Right atrium auricular region (tissue), 2 donors: ENCODE measurements at places on chromosomes 5 and 9. TPM values are rescaled to one million over a fixed set of nuclear protein-coding genes. Genes with fewer than 3 reads are reported as not detected.

GRCh38 chr9:118640836-118641560, 728.2 kb downstream of the BRINP1 start:
- no peak overlapping the region for H3K27ac ChIP-seq
- no peaks in the 10 kb centered on the region for H3K27me3 ChIP-seq
- H3K4me1 ChIP-seq = no peaks in the 10 kb centered on the region
- no peak overlapping the region for H3K4me3 ChIP-seq

- H3K27ac ChIP-seq = no peak overlapping the region
- H3K4me1 ChIP-seq = no peaks in the 10 kb centered on the region
- no peaks in the 10 kb centered on the region for H3K36me3 ChIP-seq
- H3K4me3 ChIP-seq = no peak overlapping the region
- H3K27me3 ChIP-seq = no peaks in the 10 kb centered on the region
- no peak for DNase-seq
These were observed 8.4 kb downstream of the C5orf47 start for GRCh38 chr5:173997331-173997730.

GRCh38 chr5:18433336-18433735, 799.1 kb downstream of the TAF11L14 start:
- DNase-seq = no peak
- no peaks in the 10 kb centered on the region for H3K27me3 ChIP-seq
- no peak overlapping the region for H3K4me3 ChIP-seq
- no peak overlapping the region for H3K27ac ChIP-seq
- no peaks in the 10 kb centered on the region for H3K4me1 ChIP-seq

Gene ECSCR
- total RNA-seq = 30.1 TPM

Gene FOXD4L6
- not detected for total RNA-seq

DNA sequence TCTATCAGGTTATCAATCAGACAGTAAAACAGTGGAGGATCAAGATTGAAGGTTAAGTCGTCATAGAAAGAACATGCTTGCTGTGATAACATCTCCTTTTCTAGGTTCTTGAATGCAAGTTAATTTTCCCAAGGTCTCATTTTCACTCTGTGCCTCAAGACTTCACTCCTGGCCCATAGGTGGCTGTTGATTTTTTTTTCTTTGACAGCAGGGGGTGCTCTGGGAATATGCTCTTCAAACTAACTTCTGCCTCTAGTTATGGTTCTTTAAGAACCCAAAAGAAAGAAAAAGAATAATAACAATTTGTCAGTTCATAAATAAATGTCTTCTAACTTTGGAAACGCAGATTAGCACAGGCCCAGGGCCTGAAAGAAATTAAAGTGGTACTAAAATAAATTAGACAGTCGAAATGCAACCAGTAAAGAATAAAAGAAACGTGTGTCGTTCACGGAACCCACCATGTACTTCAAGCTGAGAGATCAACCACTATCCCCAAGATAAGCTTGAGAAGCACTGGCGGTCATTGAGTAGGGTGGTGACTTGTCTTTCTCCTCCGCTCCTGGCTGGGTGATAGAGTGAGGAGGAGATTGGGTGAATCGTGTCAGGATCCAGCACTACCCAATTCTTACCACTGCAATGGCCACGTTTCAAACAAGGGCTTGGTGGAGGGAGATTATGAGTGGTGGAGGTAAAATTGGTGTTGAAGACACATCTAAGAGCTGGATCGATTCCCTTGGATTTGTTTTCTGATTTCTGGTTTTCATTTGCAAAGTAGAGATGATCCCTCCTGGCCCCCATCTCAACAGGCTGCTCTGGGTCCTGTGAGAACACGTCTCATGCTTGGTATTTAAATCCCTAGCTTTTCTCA, 93.4 kb upstream of the IRX4 start:
- no peaks in the 10 kb centered on the region for H3K27me3 ChIP-seq
- H3K4me1 ChIP-seq = no peaks in the 10 kb centered on the region
- no peaks in the 10 kb centered on the region for H3K36me3 ChIP-seq
- no peak overlapping the region for H3K4me3 ChIP-seq

DNA sequence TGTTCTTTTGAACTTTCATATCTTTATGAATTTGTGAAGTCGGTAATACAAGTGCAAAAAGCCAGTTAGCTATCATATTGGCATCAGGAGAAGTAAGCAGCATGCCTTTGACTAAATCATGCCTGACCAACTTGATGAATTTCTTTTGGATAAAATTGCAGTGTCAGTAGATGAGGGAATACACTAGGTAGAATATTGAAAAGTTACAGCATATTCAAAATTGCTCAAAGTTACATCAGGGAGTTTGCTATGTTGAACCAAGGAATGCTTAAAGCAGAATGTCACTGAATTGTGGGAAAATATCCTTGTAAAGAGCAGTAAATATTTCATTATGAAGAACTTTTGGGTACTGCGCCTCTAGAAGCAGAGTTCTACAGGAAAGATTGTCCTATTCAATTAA, 87.1 kb upstream of the TLX3 start:
- no peak for DNase-seq
- no peaks in the 10 kb centered on the region for H3K27me3 ChIP-seq
- H3K27ac ChIP-seq = no peak overlapping the region
- no peak overlapping the region for H3K4me3 ChIP-seq
- H3K36me3 ChIP-seq = no peaks in the 10 kb centered on the region

- no peaks in the 10 kb centered on the region for H3K36me3 ChIP-seq
- H3K27ac ChIP-seq = no peak overlapping the region
- H3K27me3 ChIP-seq = no peaks in the 10 kb centered on the region
- H3K4me1 ChIP-seq = no peaks in the 10 kb centered on the region
These were observed 7.6 kb upstream of the PPP1R26 start for GRCh38 chr9:135471791-135472640.

- H3K27ac ChIP-seq = no peak overlapping the region
- DNase-seq = no peak
- H3K36me3 ChIP-seq = no peaks in the 10 kb centered on the region
- no peak overlapping the region for H3K4me3 ChIP-seq
- H3K4me1 ChIP-seq = no peaks in the 10 kb centered on the region
These were observed 1474.3 kb upstream of the CDH9 start for GRCh38 chr5:28512648-28513047.

Gene RNF180
- 17.8 TPM for total RNA-seq

- H3K4me3 ChIP-seq = no peak overlapping the region
- H3K27ac ChIP-seq = no peak overlapping the region
- no peak for DNase-seq
- no peaks in the 10 kb centered on the region for H3K36me3 ChIP-seq
These were observed 162.1 kb downstream of the SMC2 start for GRCh38 chr9:104256031-104256695.

- no peak overlapping the region for H3K4me3 ChIP-seq
- H3K4me1 ChIP-seq = peaks cover 55% of the 10 kb centered on the region
- no peaks in the 10 kb centered on the region for H3K27me3 ChIP-seq
- peak overlapping the region; percentile 54 for H3K27ac ChIP-seq
- no peaks in the 10 kb centered on the region for H3K36me3 ChIP-seq
- no peak for DNase-seq
These were observed 12.2 kb downstream of the DAB2IP start for GRCh38 chr9:121663591-121663990.

DNA sequence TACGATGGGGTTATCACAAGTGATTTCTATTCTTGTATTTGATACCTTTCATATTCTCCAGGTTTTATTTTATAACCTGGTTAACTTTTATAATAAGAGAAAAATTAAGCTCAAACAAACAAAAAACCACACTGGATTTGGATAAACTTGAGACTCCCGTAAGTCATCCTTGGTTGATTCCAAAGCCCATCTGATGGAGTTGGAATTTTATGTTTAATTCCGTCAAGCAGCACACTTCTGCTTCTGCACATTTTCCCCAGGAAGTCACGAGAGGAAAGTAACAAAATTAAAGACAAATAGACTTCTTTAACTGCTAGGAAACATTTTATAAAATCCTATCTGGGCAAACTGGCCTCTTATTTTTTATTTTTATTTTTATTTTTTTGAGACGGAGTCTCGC, 207.9 kb downstream of the NXNL2 start:
- no peak overlapping the region for H3K4me3 ChIP-seq
- H3K27ac ChIP-seq = no peak overlapping the region
- H3K4me1 ChIP-seq = peaks cover 34% of the 10 kb centered on the region

DNA sequence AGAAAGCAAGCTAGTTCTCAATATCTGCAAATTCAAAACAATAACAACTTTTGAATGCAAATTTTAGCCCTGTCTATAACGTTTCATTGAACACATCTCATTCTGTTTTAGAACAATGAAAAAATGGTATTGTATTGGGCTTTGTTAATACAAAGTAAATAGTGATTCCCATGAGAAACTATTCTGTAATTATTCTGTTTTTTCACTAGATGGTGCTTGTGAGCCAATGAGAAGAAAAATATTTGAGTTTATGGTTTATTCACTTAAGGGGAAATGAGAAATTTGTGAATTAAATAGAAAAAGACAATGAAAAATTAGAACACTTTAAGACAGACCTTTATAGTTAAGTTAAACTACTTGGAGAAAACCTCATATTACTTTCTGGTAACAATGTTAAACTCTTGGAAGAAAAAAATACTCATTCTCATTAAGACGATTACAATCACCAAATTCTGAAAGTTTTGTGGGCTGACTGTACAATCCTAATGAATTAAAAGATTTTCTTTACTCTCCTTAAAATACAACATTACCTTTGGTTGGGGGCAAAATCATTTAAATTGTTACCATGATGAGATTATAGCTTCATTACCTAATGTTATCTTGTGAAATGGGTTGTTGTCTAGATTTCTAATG, 127.0 kb downstream of the NNT start:
- DNase-seq = no peak
- H3K27ac ChIP-seq = no peak overlapping the region
- no peaks in the 10 kb centered on the region for H3K36me3 ChIP-seq
- H3K27me3 ChIP-seq = no peaks in the 10 kb centered on the region
- no peaks in the 10 kb centered on the region for H3K4me1 ChIP-seq

DNA sequence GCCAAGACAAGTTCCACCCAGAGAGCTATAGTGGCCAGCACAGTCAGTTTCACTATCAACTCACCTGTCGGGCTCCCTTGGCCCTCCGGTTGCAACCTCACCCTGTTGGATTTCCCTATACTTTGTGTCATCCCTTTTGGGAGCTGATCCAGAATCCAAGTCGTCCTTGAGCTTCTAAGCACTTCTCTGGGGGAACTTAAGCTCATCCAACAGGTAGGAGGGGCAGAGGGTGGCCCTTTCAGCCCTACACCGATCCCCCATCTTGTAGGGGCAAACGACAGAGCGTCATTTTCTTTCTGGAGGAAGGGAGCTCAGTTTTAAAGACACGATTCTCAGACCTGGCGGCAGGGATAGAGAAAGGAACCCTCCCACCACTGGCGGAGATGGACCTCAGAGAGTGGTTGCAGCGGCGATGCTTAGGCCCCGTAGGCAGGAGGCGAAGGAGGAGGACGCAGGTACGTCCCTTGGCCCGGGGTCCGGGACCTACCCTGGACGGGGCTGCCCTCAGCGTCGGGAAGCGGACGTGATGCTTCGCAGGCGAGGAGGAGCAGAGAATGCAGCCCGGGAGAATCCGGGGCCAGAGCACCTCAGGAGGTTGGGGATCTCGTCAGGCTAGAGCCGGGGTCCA, 519 bp downstream of the ZER1 start:
- peak overlapping the region; percentile 96 for H3K27ac ChIP-seq
- H3K27me3 ChIP-seq = no peaks in the 10 kb centered on the region
- H3K36me3 ChIP-seq = no peaks in the 10 kb centered on the region
- H3K4me1 ChIP-seq = no peaks in the 10 kb centered on the region
- H3K4me3 ChIP-seq = peak overlapping the region; percentile 86

DNA sequence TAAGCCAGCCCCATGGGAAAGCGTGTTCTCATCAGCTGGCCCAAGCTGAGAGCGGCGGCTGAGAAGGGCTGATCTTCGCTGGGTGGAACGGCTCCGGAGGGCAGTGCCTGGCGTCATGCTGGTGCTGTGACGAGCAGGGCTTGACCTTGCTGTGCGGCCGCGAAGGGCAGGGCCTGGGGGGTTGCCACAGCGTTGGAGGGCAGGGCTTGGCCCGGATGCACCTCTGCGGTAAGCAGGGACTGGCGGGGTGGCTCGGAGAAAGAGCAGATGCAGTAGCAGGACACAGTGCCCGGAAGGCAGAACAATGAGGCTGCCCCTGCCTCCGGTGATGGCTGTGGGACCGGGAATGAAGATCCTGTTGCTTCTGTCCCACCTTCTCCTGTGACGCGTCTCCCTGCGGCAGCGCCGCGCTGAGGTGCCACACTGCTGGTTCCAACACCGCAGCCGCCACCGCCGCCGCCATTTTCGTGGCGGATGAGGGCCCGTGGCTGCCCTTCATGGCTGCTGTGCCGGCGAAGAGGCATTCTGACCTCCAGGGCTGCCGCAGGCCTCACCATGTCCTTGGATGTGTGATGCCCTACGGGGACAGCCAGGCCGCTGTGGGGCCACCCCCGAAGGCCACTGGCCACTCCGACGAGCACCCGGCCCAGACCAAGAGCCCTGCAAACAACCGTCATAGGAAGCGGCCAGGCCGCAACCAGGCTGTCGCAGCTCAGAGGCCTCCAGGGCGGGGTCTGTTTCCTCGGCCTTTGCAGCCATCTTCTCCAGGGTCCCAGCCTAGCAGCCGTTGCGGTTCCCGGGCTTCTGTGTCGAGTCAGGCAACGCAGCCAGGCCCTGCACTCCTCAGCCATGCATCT, 890.5 kb upstream of the CTNND2 start:
- no peaks in the 10 kb centered on the region for H3K4me1 ChIP-seq
- no peak overlapping the region for H3K4me3 ChIP-seq
- no peaks in the 10 kb centered on the region for H3K27me3 ChIP-seq
- DNase-seq = no peak
- H3K36me3 ChIP-seq = no peaks in the 10 kb centered on the region

- DNase-seq = no peak
- no peak overlapping the region for H3K27ac ChIP-seq
- no peak overlapping the region for H3K4me3 ChIP-seq
- no peaks in the 10 kb centered on the region for H3K4me1 ChIP-seq
These were observed 18.3 kb upstream of the RNF180 start for GRCh38 chr5:64147379-64147778.

- H3K4me3 ChIP-seq = no peak overlapping the region
- H3K4me1 ChIP-seq = no peaks in the 10 kb centered on the region
- DNase-seq = no peak
- no peaks in the 10 kb centered on the region for H3K27me3 ChIP-seq
- no peaks in the 10 kb centered on the region for H3K36me3 ChIP-seq
These were observed 177.7 kb downstream of the PAPPA start for GRCh38 chr9:116331241-116331640.

GRCh38 chr5:73962801-73963425, 336.9 kb downstream of the ARHGEF28 start:
- DNase-seq = no peak
- no peaks in the 10 kb centered on the region for H3K36me3 ChIP-seq
- H3K27me3 ChIP-seq = no peaks in the 10 kb centered on the region
- no peak overlapping the region for H3K4me3 ChIP-seq
